Panc1 (cell line): ENCODE measurements at places on chromosomes 13 and 19.

DNA sequence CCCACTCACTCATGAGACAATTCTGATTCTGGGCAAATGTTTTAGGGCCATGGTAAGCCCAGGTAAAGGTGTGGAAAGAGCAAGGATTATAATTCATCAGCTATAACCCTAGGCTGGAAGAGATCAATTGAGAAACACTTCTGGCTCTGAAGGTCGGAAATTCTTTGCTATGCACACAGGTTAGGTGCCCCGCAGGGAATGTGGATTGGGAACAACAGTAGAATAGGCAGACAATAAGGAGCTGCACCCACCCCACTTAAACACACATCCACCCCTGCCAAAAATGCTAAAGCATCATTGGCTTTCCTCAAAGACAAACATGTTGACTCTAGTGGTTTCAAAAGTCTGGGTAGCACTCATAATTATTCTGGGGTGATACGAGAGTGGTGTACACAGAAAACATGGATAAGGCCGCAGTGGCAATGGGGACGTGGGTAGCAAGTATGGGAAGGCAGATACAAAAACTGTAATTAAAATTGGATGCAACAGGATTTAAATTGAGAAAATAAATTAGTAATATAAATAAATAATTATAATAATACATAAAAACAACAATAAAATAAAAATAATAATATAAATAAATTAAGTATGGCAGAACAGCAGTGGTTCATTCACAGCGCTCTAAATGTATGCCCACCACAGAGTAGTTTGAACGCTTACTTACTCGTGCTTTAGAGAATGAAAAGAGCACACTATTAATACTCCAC is 8.6 kb downstream of the EFNB2 start:
- DNase-seq, result no peak
- H3K4me1 ChIP-seq, result peaks cover 7% of the 10 kb centered on the region
- no peaks in the 10 kb centered on the region for H3K36me3 ChIP-seq
- no peak overlapping the region for H3K27ac ChIP-seq
- no peak overlapping the region for H3K4me3 ChIP-seq

- no peaks in the 10 kb centered on the region; the same call in 1 of the 2 replicates for H3K36me3 ChIP-seq
- no peaks in the 10 kb centered on the region for H3K4me1 ChIP-seq
- no peak for DNase-seq
- H3K4me3 ChIP-seq, result no peak overlapping the region
- no peaks in the 10 kb centered on the region for H3K27me3 ChIP-seq
Measured at GRCh38 chr19:14400951-14401431, 18.1 kb downstream of the DDX39A start.

DNA sequence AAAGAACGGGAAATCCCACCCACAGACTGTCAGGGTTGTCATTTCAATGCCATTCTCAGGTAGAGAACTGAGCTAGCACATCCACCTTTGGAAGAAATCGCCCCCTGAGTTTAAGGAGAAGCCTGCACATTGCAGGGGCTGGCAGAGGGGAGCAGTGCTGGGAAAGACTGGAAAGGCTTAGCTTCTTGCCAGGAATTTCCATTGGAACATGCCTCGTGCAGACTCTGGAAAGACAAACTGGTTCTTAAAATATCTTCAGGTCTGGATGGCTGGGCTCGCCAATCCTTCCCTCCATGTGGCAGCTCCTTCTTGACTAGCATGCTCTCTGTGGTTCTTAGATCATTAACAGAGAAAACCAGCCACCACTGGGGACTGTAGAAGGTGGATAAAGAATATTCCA is 414.1 kb downstream of the TSHZ3 start:
- H3K4me1 ChIP-seq, result no peaks in the 10 kb centered on the region
- no peak overlapping the region for H3K27ac ChIP-seq
- H3K36me3 ChIP-seq, result no peaks in the 10 kb centered on the region
- no peak for DNase-seq
- no peak overlapping the region for H3K4me3 ChIP-seq

DNA sequence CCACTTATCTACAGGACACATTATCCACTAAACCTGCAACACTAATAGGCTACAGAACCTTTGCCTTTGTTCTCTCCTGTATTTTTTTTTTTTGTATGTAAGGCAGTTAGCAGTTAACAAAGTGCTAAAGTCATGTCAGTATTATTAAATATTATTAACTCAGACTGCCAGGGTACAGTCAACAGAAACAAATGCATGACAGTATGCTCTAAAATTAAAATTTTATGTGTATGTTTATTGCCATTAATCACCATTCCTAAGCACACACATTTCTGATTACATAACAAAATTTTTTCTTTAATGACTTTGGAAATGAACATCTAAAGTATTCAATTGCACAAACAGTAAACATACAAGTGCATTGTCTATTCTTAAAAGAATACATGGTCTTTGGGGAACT is 41.7 kb downstream of the XPO4 start:
- peaks cover 2% of the 10 kb centered on the region; the same call in 1 of the 2 replicates for H3K36me3 ChIP-seq
- H3K27me3 ChIP-seq, result no peaks in the 10 kb centered on the region
- no peak for DNase-seq
